ENCODE measurements at places on chromosomes 3 and 15.

- DNase-seq = no peak
Measured at GRCh38 chr3:64058566-64058965, 35.3 kb upstream of the PSMD6 start.

GRCh38 chr3:8504611-8504973 lies 3.0 kb downstream of the LMCD1 start:
- DNase-seq = no peak

- no peak for DNase-seq
Measured at GRCh38 chr3:153626158-153626557, 464.1 kb downstream of the RAP2B start.

DNA sequence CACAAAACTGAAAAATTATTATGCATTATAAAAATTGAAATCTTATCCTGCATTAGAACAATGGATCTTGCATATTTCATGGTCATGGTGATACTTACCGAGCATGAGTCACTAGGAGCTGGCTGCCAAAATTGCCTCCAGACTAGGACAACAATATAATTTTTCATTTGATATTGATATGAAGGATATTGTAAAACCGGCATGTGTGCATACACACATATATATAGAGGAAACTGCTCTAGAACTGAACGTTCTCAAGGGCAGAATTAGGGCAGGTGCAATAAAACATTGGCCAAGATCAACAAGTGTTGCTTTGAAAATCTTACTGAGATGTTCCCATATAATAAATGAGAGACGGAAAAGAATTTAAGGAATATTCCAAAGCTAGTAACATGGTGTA lies 319.4 kb upstream of the POU1F1 start:
- DNase-seq = no peak

DNA sequence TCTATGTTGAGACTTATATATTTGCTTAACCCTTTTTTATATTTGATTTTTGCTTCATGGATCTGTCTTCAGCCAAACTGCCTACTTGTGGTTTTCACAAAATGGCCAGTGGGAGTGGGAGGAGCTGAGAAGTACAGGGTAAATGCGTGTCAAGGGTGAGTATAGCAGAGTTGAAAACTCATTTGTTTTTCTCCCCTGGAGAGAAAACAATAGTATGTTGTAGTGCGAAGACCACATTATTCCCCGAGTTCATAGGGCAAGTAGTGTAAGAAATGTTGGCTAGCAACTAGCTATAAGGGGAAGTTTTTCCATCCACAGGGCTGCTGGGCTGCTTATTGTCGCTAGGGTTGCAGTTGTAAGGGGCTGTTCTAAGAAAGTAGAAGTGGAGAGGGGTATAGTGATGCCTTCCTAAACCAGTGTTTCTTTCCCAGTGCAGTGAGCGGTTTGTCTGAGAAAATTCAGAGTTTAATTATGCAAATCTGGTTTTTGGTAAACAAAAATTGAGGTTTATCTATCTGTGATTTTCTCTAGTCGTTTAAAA lies 153.8 kb upstream of the AZI2 start:
- DNase-seq = no peak

GRCh38 chr3:120177151-120177550 lies 82.9 kb upstream of the GSK3B start:
- DNase-seq = no peak

DNA sequence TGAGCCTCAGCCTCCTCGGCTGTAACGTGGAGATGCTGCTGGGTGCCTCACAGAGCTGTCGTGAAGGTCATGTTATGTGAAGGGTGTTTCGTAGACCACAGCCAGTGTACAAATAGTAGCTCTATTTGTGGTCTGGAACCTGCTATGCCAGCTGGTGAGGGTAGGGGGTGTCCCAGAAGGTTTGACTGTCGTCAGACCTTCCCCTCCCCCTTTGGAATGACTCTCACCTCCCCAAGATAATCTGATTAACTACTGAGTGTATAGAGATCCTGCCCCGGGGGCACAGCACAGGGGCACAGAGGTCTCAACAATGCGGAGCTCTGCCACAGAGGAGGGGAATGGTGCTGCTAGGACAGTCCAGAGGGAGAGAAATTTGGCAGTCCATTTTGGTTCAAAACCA lies 20.5 kb downstream of the FGD5 start:
- no peak for DNase-seq

- DNase-seq = no peak
Measured at GRCh38 chr3:106004137-106004681, 135.4 kb upstream of the CBLB start.

DNA sequence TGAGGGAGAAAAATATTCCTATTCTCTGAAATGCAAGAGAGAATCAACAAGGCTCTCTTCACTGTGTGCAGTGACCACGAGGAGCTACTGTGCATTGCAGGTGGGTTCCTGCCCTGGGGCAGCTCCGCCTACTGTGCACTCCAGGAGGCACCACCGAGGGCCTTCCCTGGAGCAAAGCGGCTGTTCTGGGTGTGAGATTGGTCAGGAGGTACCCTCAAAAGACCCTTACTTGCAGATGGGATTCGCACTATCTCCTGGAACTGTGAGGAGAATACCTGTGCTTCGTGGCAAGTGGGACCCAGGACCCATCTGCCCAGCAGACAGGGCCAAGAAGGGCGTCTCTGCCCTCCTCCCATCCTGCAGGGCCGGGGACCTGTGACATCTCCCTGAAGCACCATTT lies 68.9 kb downstream of the CYFIP1 start:
- DNase-seq = no peak

GRCh38 chr15:81400640-81401236 lies 26.7 kb upstream of the TMC3 start:
- DNase-seq = no peak

DNA sequence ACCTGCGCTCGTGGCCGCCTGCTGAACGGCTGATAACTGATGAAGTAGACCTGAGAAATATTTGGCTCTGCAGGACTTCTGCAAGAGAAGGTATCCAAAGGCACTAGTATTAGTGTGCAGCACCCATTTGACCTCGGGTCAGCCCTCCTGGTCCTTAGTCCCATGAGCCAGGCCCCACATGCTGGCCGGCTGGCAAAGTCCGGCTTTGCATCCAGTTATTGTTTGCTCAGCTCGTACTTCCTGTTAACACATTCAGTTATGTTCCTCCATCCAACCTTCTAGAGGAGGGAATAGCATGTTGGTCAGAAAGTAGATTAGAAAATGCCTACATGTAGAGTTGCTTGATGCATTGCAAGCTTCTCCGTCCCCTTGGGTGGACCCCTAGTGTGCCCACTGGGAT lies 385.7 kb upstream of the RGMA start:
- no peak for DNase-seq

GRCh38 chr15:70604666-70605315 lies 158.6 kb downstream of the UACA start:
- DNase-seq = no peak

DNA sequence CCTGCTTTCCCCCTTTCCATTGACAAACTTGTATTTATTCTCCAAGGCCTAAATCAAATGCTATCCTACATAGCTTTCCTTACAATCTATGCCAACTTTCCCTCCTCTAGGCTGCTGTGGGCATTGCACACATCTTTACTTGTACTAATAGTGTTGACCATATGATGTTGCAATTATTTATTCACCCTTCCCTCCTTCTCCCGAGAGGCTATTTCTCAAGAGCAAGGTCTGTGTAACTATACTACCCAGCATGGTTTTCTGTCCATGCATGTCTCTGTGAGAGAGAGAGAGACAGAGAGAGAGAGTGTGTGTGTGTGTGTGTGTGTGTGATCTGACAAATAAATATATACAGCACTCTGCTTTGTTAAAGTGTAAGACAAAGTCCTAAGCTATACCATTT lies 63.8 kb downstream of the GTPBP8 start:
- DNase-seq = no peak

DNA sequence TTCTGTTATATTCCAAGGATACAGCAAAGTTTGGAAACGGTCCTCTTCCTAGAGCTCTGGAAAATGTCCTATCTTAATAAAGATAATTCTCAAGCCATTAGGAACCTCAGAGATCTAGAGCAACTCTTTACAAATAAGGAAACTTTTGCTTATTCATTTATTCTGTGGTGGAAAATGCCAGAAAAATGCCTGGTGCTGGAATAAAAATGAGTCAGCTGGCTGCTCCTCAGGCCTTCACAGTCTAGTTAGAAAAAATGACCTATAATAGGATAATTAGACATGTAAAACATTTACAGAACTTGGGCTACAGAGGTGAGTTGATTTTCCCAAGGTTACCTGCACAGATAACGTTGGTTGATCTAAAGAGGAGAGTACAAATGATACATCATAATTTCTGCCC lies 372.5 kb downstream of the NLGN1 start:
- no peak for DNase-seq

- no peak for DNase-seq
Measured at GRCh38 chr15:65329984-65330735, 25.7 kb downstream of the RNU5B-1 start.

DNA sequence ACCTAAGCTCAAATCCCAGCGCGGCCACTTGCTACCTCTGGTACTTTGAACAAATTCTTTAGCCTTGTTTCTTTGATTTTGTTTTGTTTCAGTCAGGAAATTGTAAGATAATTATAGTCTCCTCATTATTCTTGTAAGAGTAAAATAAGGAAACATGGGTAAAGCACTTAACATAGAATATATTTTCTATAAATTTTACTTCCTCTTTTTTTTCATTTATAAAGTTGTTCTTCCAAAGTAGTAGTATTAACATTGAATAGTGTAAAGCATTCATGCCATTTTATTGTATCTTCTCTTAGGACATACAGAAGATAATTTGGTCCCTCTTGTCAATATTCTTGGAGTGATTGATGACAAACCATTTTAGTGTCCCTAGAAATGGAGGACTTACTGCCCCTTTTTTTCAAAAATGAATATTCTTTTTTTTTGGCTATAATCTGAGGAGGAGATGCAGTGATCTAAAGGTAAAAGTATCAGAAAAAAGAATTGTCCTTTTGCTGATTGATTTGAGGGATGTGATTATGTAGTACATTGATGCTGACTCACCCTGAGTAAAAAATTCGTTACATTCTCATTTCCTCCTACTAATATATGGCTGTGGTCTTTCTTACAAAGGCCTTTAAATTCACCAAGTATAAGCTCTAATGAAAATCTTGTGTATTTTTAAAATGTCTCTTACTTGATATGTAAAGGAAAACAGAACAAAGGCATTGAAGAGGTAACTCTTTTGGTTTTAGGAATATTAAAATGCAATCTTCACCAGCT lies 51.0 kb downstream of the ALCAM start:
- no peak for DNase-seq

DNA sequence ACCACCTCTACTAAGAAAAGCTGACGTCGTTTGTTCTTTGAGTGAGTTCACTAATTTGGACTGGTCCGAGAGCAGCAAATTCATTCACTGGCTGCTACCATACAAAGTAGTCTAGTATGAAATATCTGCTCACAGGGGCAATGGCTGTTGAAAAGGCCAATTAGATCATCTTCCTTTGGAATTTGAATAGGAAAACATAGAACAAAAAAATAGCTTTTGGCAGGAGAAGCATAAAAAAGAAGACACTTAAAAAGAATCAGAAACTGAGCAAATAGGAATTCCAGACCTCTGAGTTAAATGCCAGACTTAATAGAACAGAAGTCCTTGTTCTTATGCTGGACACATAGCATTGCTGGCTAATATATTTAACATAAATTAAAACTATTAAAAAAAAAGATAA lies 159.3 kb downstream of the IL1RAP start:
- DNase-seq = no peak

- no peak for DNase-seq
Measured at GRCh38 chr3:111269777-111270176, 198.2 kb downstream of the NECTIN3 start.

DNA sequence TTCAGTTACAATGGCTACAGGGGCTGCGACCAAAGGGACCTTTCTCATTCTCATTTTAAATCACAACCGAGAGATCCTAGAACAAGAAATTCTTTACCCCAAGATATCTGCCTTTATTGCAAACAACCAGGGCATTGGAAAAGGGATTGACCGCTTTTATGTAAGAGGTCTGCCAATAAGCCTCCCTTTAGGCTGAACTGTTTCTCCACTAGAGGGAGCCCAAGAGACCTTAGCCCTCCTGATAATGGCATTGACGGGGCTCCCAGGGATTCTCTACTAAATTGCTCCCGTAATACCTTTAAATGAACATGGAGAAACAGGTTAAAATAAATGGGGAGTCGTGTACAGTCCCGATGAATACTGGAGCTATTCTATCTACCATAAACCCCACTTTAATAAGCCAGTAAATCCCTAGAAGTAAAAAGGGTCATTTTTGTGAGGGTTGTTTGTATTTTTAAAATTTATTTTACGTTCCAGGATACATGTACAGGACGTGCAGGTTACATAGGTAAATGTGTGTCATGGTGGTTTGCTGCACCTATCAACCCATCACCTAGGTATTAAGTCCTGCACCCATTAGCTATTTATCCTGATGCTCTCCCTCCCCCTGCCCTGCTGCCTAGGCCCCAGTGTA lies 7.5 kb upstream of the IGSF10 start:
- no peak for DNase-seq

GRCh38 chr15:32951736-32952464 lies 234.1 kb downstream of the GREM1 start:
- DNase-seq = no peak

DNA sequence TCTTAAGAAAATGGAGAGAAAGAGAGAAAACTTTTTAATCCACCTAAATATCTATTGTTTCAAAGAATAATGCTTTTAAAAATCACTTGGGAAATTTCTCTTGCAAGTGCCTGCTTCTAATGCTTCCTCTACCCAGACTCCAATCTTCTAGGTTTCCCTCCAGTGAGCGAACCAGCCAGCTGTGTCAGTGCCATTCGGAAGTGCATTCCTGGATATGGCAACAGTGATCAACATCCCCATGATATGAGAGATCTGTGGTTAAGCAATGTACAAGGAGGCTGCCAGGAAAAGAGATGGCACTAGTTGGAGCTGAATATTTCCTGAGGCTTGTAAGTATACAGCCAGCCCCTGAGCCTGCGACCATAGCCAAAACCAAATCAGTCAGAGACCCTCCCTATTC lies 53.3 kb upstream of the KCNMB2 start:
- no peak for DNase-seq

GRCh38 chr3:104886220-104886995 lies 480.3 kb upstream of the ALCAM start:
- DNase-seq = no peak

DNA sequence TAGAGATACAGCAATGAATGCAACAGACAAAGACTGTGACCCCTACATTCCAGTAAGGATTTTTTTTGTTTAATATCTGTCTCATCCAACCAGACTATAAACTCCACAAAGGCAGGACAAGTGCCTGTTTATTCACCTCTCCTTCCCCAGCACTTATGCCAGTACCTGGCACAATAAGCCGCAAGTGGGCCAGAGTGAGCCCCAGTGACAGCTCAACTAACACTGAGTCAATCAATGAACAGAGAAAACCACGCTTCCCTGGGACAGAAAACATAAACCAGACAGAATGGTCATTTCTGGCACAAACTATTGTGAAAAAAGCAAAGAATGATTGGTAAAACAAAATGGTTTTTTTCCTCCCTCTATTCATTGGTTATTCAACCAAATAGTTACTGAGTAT lies 52.2 kb downstream of the RYK start:
- no peak for DNase-seq
